Amniotic epithelial cell (primary cell): ENCODE measurements at places on chromosomes 1 and 21.
A peak's percentile ranks its signal among the peaks of the same experiment; 100 is the strongest.

- DNase-seq = no peak
These were observed 135.3 kb upstream of the PRMT6 start for GRCh38 chr1:106921186-106921585.

GRCh38 chr1:234655328-234656069 lies 45.5 kb upstream of the IRF2BP2 start:
- DNase-seq = no peak

DNA sequence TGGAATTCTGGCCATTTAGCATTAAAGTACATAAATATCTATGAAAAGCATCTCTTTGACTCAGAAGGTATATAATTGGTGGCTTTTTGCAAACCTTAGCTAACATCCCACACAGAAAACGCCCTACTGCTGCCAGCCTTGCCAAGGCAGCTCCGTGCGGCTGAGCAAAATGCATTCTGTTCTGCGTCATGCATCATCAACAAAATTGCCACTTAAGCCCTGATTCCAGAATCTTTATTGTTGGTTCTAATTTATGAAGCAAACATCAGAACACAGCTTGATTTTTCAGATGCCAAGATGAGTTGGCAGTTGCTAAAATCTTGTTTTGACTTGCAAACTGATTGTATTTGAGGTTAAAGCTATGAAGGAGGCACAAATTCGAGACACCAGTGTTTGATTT lies 314.9 kb upstream of the DEPDC1 start:
- DNase-seq = no peak

GRCh38 chr1:88773540-88774150 lies 89.6 kb downstream of the PKN2 start:
- DNase-seq = peak; percentile 60

- DNase-seq = peak; percentile 11
These were observed 507 bp downstream of the GLIS1 start for GRCh38 chr1:53738205-53739108.

DNA sequence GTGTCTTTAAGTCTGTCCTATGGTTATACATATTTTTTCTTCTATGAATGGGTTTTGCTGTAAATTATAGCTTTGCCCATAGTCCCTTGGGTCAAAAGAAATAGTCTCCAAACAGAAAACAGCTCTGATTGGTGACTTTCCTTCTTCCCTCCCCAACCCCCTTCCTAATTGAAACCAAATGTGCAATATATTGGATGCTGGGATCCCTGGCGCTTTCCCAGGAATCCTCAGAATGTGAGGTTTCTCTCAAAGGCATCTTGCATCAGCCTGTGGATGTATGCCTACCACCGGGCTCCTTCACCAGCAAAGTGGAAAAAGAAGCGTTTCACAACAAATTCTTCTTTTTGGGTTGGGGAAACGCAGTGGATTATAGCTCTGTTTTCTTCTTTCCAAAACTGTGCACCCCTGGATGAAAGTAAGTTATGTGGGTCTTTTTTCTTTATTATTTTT lies at the start of gene DDR2:
TSS of gene DDR2 (plus strand) at position 248 of the 450 bp plus-strand sequence. CDS start 86,600 bp downstream, outside the sequence.
- peak; percentile 87 for DNase-seq

DNA sequence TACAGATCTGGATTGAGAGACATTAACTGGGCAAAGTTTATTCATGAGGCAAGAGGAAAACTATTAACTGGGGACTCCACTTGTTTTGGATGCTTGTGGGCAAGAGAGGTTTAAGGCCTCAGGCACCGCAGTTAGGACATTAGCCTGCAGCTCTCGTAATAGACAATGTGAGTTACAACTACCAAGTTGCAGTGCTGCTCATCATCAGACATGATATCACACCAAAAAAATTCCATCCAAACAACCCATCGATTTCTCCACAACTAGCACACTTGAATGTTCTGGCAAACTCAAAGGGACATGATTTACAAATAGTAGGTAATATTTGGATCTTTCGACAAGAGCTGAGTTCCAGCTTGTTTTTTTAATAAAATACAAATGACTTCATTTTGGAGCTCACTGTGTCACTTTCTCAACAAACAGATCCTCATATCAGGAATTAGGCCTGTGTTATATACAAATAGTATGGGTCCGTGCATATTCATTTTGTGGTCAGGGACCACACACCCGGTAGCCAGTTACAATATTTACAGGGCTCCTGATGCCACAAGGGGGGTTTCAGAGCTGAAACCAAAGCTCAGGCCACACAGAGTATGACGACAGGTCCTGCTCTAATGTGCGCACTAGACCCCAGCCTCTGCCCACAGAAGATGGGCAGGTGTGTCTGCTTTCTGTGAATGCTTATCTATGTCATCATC lies 128.0 kb downstream of the TGFBR3 start:
- DNase-seq = peak; percentile 66

DNA sequence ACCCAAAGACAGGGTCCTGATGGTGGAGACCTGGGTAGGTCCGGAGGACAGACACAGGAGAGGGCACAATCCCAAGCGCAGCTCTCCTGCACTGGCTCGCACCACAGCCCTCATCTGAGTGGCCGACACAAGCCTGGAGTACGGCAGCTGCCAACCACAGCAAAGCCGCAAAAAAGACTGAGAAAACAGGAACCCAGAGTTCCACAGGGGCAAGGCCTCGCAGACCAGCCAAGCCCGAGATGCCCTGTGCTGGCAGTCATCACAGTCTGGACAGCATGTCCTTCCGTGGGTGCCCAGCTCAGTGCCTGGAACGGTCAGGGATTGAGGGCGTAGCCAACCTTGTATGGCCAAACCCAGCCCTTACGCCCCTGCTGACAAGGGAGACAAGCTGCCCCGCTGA lies 11.4 kb downstream of the ZBTB48 start:
- no peak for DNase-seq

- DNase-seq = peak; percentile 24
These were observed 109.6 kb downstream of the AKT3 start for GRCh38 chr1:243740255-243740999.

DNA sequence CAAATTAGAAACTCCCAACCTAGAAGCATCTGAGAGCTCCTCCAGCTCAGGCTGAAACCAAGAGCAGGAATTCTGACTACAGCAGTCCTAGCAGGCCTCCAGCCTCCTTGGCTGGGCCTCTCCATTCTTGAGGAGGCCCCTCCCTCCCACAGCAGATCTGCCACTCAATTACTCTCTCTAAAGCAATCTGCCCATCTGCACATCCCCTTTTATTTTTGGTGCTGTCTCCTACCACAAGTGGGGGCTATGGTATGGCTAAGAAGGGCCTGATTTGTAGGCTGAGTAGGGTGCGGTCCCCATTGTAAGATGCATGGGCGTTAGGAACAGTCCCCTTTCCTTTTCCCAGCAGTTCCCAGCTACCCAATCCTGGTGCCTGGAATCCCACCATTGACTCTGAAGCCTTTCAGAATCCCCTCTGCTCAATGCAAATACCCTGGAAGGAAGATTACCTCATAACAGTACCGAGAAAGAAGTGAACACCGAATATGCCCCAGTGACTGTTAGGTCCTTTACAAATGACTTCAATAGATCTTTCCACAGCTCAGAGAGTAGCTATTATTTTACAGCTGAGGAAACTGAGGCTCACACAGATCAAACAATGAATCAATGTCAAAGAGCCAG lies 11.6 kb upstream of the TTC39A start:
- no peak for DNase-seq

DNA sequence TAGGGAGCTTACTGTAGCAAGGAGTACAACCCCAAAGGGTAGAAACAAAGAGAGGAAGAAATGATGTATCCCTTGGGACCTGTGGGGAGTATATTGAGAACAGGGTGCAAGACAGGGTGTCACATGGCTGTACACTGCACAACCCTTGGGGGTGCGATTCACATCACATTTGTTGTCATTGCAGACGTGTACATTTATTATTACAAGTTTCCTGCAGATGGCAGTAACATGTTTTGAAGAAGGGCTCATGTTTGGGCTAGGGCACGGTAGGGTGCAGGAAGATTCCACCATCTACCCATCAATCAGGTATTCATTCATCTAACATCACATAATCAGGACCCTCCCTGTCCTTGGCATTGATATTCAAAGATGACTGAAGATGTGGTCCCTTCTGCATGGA lies 62.5 kb downstream of the NDUFS5 start:
- no peak for DNase-seq

DNA sequence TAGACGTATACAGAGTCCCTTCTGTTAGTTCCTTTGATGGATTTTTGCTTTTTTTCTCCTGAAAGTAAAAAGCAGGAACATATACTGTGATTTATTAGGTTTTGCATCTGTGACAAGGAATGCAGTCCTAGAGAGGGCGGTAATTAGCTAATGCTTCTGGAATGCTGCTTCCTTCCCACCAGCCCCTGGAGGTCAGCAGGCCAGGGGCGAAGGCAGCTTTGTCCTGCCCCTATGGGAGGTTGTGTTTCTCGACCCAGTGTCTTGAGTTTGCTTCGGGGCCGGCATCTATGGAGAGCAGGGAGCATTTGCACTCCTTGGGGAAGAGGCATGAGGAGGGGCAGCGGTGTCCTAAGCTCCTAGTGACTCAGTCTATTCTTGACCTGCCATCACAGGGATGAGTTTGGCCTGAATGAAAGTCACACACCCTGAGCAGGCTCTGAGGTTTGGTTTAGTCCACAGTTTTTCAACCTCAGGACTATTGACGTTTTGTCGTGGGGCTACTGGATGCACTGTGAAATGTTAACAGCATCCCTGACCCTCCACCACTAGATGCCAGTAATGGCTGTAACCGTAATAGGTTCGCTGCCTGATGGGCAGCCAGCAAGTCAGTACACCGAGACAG lies 85.0 kb upstream of the KCNJ15 start:
- peak; percentile 76 for DNase-seq

DNA sequence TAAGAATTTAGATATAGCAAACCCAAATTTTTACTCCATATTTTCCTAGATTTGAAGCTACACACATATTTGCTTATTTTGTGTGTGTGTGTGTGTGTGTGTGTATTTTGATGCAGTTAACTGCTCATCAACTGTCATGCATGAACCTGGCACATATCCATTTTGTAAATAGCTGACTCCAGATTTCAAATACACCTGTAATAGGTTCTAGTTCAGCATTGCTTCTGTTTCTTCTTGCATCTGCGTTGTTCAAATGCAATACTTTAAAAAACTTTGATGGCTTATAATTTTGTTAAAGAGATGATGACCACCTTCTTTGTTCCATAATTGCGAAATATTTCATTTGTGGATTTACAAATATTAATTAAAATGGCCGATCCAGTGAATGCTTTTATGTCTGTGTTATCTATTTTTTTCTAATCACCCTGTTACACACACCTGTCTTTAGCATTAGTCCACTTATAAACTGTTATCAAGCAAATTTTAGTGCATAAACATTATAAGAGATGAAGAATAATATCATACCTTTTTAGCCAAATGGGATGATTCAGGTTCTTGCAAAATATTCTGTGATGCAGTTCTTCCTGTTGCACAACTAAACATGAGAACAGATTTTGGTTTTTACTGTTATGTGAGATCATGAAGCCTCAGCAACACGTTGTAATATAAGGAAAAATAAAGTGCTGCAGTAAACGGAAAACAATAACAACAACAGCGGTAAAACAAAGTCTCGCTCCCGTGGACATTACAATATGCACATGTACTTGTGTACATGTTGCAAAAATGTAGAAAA lies 12.7 kb upstream of the S100A11 start:
- peak; percentile 88 for DNase-seq

DNA sequence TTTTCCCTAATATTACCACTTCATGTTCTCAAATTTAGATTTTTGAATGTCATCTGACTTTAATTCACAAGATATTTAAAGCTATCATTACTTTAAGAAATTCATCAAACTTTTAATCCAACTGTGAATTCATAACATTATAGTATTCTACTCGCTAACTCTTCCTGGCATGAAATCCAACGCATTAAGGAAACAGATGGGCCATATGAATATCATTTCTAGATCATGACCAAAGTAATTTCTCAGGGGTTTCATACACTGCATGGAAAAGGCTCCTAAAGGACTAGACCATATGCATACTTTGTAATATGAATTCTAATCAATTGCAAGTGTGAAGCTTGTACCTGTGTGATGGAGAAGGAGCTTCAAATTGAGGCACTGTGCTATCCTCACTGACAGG lies 72.4 kb downstream of the COP1 start:
- no peak for DNase-seq

GRCh38 chr1:232988572-232989040 lies 38.2 kb downstream of the NTPCR start:
- peak; percentile 88 for DNase-seq

- DNase-seq = peak; percentile 13
These were observed 136.6 kb downstream of the OMA1 start for GRCh38 chr1:58409890-58410289.

DNA sequence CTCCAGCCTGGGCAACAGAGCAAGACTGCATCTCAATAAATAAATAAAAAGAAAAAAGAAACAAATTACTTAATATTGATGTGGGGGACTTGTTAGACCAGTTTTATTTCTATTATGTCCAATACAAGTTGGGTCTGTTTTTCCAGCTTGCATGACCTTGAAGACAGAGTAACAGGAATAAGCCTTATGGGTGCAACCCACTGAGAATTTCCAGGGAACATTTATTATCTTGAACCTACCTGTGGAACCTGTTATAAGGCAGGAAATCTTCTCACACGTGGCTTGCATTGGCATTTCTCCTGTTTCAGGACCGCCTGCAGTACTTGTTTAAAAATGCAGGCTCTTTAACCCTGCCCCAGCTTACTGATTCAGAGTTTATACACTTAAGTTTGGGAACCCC lies 64.0 kb downstream of the ZBTB17 start:
- no peak for DNase-seq

- DNase-seq = peak; percentile 61
These were observed 23.2 kb downstream of the ARID4B start for GRCh38 chr1:235304549-235305451.

DNA sequence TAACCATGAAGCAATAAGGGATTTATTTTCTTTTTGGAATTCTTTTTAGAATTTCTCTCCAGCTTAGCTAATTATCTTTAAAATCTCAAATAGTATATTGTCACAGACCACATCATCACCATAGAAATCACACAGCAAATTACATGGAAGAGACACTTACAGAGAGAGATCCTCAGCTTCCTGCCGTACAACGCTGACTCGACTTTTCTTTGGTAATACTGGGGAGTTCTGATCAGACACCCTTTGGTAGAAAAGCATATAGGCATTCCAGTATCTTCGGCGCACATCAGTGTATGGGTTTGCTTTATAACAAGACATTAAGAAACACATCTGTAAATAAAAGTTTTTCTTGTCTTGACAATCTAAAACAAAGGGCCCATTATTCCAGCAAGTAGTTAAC lies 55.7 kb downstream of the PCSK9 start:
- DNase-seq = no peak

DNA sequence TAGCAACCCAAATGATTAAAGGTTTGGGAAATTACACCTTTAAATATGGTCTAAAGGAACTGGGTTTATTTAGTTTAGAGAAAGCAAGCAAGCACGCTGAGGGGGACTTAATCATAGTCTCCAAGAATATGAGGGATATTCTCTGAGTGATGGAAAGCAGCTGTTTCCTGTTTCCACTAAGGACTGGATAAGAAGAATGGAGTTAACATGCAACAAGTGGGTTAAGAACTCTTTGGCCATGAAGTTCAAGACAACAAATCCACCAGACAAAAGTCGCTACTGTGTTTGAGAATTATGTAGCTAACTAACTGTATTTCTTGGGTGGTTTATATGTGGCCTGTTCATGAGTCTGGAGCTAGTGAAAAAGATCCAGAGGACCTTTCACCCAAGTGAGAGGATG lies 85.7 kb downstream of the TGFB2 start:
- peak; percentile 72 for DNase-seq
